ENCODE measurements at places on chromosomes 13 and 19.
A peak's percentile ranks its signal among the peaks of the same experiment; 100 is the strongest.

- DNase-seq = no peak
These were observed 93.6 kb downstream of the GPC5 start for GRCh38 chr13:91491980-91492379.

GRCh38 chr19:43623889-43624670 is 4.7 kb upstream of the ZNF428 start:
- DNase-seq = no peak

DNA sequence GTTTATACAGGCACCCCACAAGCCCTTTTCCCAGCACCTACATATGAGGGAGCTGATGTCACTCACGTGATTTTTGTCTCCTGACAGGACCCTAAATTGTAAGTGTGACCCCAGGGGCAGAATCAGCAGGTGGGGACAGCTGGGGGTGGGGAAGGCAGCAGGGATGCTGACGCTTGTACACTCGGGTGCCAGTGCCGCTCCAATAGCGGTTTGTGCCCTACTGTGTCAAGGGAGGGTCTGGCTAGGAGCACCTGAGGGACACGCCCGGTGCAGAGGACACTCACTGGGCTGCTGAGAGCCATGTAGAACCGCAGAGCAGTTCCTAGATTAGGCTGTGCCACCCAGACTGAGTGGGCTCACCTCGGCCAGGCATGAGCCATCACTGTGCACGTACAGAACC is 81.3 kb downstream of the SCGB2B2 start:
- no peak for DNase-seq

GRCh38 chr13:52994865-52995264 is 33.7 kb upstream of the OLFM4 start:
- DNase-seq = no peak

DNA sequence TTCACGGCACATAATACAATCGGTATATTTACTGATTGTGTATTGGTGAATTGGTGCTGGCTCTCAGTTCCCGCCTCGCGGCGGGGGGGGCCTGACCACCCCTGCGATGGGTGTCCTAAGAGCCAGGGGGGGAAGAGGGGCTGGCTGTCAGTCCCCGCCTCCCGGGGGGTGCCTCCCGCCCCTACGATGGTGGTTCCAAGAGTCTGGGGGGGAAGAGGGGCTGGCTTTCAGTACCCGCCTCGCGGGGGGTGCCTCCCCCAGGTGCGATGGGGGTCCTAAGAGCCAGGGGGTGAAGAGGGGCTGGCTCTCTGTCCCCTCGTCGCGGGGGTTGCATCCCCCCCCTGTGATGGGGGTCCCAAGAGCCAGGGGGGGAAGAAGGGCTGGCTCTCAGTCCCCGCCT is 2321.8 kb upstream of the PCDH20 start:
- no peak for DNase-seq

GRCh38 chr19:58368561-58369360 is 6.2 kb upstream of the ZNF497 start:
- no peak for DNase-seq

- DNase-seq = no peak
These were observed 80.6 kb downstream of the NUFIP1 start for GRCh38 chr13:44908712-44909111.

- DNase-seq = peak; percentile 83
These were observed 38.2 kb downstream of the ARRDC2 start for GRCh38 chr19:18046059-18046718.

- DNase-seq = no peak
These were observed 10.0 kb downstream of the SLC7A10 start for GRCh38 chr19:33215438-33216197.

DNA sequence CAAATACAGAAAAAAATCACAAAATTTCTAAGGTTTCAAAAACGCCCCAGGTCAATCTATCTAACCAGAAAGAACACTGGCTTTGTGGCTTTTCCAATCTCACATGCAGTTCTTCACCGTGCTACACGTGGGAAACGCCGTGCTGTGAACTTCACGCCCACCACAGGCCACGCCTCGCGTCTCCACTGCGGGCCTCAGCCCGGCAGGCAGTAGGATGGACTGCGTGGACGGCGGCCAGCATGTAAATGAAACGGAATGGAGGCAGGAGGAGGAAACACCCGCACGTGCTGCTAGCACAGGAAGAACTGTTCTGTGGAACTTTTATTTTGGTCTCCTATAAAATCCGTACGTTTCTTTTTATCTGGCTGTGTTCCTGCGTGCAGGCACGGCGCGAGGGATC is 23.8 kb downstream of the ZNF787 start:
- no peak for DNase-seq

DNA sequence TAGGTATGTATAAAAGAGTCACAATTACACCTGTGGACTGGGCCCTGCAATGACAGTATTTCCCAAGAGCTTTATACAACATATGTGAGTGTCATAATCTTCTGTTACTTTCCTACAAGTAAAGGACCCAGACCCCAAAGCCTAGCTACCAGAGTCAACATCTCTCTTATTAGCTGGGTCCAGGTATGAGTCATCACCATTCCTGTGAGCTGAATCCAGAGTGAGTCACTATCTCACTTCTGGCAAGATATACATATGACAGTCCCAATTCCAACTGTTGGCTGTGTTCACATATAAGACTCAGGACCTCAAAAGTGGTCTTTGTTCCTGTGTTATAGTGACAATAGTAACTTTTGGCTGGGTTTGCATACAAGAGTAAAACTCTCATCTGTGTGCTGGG is 46.7 kb downstream of the ZNF729 start:
- DNase-seq = peak; percentile 3

GRCh38 chr13:79675931-79676660 is 195.1 kb downstream of the NDFIP2 start:
- no peak for DNase-seq

DNA sequence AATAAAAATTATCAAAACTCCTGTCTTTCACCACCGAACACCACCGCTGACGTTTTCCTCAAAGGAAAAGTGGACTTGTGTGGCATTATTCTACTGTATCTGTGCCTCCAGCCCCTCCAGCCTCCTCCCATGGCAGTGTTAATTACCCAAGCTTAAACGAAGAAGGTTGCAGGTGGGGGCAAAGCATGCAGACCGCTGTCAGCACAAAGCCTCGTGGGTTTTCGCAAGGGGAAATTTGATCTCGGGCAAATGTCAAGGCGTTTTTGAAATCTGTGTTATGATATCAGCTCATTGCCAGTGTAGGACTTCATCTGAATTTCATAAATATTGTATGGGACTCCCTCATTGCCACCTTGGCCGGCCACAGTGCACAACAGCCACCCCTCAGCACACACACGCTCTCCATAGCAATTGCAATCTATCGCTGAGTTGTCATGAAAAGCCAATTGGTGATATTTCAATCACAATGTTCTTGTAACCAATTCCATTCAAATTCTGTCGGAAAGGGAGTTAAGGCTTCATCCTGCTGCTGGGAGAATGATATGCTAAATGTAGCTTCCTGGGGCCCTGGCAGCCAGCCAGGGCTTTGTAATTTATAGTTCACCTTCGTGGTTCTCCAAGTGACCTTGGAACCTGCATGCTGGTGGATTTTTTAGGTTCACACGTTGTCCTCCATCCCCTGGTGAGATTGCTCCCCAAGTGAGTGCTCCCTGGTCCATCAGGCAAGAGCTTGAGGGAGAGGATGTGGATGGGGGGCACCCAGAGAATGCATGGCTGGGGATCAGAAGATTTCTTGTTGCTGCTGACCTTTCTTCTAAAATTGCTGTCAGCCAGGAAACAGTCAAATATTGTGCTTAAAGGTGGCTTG is 16.6 kb downstream of the CHST8 start:
- DNase-seq = no peak

GRCh38 chr13:79434556-79434955 is 28.5 kb upstream of the RBM26 start:
- no peak for DNase-seq

DNA sequence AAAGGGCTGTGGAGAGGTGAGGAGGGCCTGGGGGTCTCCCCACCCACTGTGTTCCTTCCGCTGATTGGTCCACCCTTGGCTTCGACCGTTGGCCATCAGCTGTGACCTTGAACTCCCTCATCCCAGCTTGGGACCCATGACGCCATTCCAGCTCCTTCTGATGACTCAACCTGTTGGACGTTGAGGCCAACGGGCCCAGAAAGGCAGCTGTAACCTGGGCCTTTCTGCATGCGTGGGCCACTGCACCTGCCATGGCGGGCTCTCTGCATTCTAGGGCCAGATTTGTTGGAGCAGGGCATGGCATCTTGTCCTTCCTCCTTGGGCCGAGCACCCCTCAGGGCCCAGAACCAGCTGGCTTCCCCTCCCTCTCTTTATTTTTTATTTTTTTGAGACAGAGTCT is 30.2 kb downstream of the PEX11G start:
- no peak for DNase-seq

GRCh38 chr19:47897861-47898260 is 11.7 kb upstream of the SULT2A1 start:
- DNase-seq = no peak

DNA sequence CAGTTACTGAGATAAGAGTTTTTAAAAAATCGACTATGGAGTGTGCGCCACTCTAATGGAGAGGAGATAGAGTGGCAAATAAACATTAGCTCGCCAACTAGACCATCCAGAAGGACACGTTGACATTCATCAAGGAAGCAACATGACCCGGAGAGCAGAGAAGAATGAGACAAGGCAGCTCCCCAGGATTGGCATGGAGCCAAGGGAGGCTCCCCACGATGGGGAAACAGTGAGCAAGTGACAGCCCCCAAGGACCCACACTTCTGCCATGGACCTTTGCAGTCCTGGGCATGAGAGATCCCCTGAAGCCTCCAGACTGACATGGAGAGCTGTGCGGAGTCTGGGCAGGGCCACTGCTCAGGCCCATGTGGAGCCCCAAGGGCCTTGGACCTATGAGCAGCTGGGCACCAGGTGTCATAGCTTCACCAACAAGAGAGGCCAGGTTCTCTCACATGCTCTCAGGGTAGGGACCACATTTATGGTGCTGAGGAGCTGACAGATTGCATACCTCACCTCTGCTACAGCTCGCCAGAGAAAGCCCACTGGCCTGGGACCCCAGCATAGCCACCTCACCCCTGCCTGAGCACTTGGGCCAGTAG is 6.7 kb downstream of the SIGLEC6 start:
- no peak for DNase-seq

GRCh38 chr13:70995338-70995737 is 871.7 kb downstream of the DACH1 start:
- no peak for DNase-seq

GRCh38 chr19:13127811-13128575 is 9.9 kb downstream of the NACC1 start:
- DNase-seq = no peak

DNA sequence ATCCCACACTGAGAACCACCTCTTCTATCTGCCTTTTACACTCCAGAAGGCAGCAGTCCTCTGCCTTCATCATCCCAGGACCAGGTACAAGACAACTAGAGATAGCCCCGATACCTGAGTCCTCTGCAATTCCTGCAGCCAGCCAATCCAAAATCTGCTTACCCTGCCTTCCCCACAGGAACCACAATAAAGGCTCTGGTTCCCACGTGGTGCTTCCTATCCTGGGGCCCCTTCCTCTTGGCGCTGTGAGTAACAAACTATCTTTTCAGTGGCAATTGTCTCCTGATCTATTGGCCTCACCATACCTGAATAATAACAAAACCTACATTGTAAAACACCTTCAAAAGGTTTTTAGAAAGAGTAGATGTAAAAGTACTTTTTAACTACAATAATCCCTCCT is 63.1 kb downstream of the ZDHHC20 start:
- DNase-seq = no peak

All from mammary epithelial cell (primary cell).